ENCODE measurements at places on chromosomes 3 and 15. TPM values are rescaled to one million over a fixed set of nuclear protein-coding genes. Genes with fewer than 3 reads are reported as not detected.
A peak's percentile ranks its signal among the peaks of the same experiment; 100 is the strongest.

GRCh38 chr15:37824717-37825382 is 109.6 kb upstream of the TMCO5A start:
- DNase-seq = no peak

The NTRK3 gene
- 4.0 TPM for total RNA-seq

- DNase-seq = no peak
Measured at GRCh38 chr3:29557186-29557585, 276.3 kb downstream of the RBMS3 start.

GRCh38 chr15:60044636-60045270 is 40.6 kb downstream of the FOXB1 start:
- no peak for DNase-seq

- no peak for DNase-seq
Measured at GRCh38 chr3:76990606-76991005, 49.3 kb upstream of the ROBO2 start.

- no peak for DNase-seq
Measured at GRCh38 chr15:99092554-99093172, 12.2 kb upstream of the SYNM start.

GRCh38 chr3:54791501-54792156 is 136.2 kb downstream of the LRTM1 start:
- DNase-seq = no peak

DNA sequence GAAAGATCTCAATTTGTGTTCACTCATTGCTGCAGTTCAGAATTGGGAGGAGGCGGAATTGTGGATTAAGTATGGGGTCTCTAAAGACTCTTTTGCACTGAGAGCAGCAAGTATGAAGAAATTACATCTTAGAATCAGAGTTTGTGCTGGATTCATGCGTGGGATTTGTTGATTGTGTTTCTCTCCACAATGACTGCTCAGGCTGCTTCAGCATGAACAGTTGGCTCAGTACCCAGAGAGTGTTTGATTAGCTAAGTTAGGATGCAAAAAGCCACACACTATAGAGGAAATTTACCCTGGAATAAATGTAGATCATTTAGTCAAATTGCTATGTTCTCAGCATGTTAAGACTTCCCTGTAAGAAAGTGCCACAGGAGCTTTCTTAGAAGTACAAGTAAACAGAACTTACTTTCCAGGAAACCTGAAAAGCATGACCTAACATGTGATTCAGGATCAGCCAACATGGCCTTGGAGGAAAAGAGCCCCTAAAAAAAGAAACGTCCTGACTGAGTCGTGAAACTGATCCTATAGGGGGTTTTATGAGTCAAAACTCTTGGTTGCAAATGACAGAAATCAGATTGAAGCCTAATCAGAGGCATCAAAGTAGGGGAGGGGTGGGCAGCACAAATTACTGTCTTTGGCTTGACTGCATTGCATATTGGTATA is 32.6 kb downstream of the HHLA2 start:
- no peak for DNase-seq

DNA sequence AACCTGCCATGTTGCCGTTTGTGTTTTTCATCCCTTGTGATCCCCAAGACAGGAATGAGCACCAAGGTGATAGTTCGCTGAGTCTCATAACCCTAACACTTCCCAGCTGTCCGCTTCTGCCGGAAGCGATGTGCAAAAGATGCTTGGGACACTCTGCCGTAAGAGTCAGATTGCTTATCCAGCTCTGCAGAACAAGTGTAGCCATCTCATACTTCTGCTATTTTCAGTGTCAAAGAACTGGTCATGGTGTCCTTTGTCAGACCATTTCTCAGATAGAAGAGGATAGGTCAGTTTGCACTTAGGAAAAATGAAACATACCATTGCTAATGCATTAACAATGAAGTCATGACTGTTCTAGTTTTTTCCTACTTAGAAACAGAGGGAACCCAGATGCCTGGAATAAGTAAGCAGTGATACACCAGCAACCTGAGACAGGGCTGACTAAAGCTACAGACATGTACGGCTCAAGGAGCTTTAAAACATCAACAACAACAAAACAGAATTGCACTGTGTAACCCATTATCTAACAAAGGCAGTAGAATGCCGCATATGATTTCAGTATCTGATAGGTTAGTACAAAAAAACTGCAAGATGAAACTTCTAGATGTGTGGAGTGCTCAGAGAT is 134.0 kb upstream of the IL12A start:
- no peak for DNase-seq

DNA sequence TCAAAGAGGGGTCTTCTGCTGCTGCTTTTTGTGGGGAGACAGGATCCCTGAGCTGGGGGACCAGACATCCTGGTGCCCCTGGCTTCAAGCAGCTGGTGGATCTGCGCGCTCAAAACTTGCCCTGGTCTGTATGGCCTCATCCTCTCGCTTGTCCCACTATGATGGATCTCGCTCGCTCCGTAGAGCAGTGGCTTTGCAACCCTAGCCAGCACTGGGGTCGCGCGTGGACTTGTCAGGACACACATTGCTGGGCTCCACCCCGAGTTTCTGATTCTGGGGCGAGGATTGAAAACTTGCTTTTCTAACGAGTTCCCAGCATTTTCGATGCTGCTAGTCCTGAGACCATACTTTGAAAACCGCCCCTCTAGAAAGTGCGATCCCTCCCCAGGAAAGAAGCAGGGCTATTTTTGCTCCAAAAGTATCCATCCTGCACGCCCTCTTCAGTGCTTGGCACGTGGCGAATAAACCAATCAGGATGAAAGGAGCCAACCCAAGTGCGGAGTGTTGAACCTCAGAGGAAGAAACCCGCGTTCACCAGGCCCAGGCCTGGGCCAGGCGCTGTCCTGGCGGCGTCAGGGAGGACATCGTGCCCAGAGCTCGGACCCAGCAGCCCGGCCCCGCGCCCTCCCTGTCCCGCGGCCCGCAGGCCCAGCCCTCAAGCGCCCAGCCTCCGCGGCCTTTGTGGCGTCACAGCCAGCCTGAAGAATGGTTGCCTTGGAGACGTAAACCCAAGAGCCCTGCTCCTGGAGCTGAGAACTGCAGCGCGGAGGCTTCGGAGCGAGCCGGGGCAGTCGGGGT is at the start of gene CFAP100:
Gene CFAP100, plus strand, starts transcription at position 731 of the 798 bp plus-strand sequence. CDS start 1,092 bp downstream, outside the sequence.
- DNase-seq = peak; percentile 61

GRCh38 chr3:127501177-127501576 is 89.4 kb downstream of the TPRA1 start:
- DNase-seq = no peak

- peak; percentile 62 for DNase-seq
Measured at GRCh38 chr3:40885430-40885829, 313.9 kb upstream of the CTNNB1 start.

- no peak for DNase-seq
Measured at GRCh38 chr3:139251529-139251928, 92.3 kb upstream of the MRPS22 start.

DNA sequence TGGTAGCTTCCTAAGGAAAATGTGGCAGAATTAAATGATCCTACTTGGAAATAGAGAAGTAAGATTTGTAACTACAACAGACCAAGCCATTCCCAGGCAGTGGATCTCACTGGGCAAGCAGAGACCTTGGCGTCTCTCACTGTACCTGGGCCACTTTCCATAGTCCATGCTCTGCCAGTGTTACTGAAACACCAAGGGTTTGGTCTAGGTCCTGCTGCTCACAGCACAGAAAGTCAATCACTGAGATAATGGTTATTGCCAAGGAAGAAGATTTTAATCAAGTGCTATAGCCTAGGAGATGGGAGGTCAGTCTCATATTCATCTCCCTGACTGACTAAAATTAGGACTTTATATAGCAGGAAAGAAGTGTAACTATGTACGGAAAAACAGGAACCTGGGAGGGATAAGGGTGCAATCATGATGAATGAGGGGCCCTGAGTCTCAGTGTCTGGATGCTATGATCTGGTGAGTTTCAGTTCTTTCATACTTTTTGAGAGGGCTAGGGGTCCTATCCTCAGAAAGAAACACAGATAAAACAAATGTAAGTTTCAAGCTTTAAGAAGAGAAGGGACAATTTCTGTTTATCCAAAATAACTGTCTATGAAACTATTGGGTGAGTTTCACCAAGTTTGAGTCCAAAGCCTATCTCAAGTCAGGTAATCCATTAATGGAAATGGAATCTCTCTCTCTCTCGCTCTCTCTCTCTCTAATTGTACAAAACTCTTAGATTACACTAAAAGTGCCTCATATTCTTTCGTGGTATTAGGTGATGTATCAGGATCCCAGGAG is 20.6 kb downstream of the GPR15 start:
- no peak for DNase-seq

The GOLGA8J gene
- total RNA-seq = not detected
